ENCODE measurements at places on chromosomes 3 and 15. TPM values are rescaled to one million over a fixed set of nuclear protein-coding genes. Genes with fewer than 3 reads are reported as not detected.

- no peak for DNase-seq
Measured at GRCh38 chr3:179398574-179399231, 51.2 kb downstream of the MFN1 start.

DNA sequence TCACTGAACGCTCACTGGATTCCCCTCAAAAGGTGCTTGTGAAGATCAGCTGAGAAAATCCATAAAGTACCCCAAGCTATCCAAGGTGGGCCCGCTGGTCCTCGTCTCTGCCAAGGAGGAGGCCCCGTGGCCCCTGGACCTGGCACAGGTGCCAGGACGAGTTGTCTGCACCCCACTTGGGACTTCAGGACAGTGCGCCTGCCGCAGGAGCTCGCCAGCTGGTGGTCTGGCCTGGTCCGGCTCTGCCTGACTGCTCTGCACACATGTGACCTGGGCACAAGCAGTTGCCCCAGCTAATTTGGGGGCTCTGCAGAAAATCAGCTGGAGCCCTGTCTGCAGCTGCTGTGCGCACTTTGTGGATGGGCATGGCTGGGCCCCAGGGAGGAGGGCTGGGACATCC lies 159.9 kb downstream of the NSMCE3 start:
- no peak for DNase-seq

DNA sequence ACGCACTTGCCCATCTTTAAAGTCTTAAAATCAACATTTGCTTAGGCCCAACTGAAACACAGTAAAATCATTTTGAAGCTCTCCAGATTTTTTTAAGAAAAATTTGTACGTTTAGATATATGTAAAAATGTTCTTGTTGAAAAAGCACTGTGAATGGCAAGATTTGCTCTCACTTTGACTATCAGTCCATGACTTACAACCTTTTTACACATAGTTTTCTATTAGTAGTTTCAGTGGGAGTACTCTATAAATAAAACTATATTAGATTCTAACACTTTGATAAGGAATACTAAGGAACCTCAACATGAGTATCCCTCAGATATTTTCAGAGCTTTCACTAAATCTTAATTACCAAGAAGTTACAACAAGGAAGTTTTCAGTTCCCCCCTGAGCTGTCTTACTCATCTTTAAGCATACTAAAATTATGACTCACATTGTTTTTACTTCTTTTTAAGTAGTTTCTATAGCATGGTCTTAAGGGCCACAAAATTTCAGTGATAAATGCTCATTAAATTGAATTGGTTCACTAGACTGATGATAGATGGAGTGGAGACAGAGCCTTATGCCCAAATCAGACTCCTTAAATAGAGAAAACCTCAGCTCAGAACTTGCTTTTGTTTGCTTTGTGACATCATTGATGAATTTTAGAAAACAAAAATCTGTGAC lies 31.6 kb upstream of the RAP2B start:
- DNase-seq, result no peak

- peak; percentile 89 for DNase-seq
Measured at GRCh38 chr15:65818927-65819562, 27.0 kb upstream of the DENND4A start.

Gene WDR6
- 83.1 TPM for total RNA-seq
